Stimulated activated CD4-positive, alpha-beta T cell treated with anti-CD3 and anti-CD28 coated beads, Interleukin-4, amount 100 ng/mL, for 48 hours (primary cell): ENCODE measurements at places on chromosomes 2 and 18.

GRCh38 chr2:198135481-198135934, 331.1 kb downstream of the PLCL1 start:
- no peak for DNase-seq

- DNase-seq: no peak
These were observed 12.8 kb upstream of the HPCAL1 start for GRCh38 chr2:10289891-10290290.

DNA sequence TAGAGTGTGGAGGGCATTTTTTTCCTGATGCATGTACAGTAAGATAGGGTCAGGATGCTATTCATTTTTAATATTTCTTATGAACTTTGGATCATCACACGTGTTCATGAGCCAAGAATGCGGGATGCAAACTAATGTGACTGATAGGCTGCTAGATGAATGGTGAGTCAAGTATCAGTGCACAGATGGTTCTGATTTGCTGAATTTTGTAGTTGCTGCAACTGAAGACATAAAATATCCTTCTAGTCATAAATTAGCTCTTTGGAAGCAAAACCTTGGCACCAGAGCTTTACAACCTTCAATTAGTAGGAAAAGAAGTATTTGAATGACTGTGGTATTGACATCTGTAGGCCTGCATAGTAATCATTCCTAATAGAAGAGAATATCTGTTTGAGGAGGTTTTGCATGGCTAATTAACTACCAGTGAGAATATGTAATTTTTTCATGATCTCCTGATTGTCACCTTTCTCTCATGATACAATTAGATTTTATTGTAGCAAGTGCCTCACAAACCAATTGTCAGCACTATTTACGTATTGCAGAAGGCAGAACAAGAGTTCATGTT, 94.0 kb downstream of the VRK2 start:
- DNase-seq: no peak

- peak; percentile 26 for DNase-seq
These were observed 134.9 kb downstream of the MAP3K20 start for GRCh38 chr2:173210270-173211196.

DNA sequence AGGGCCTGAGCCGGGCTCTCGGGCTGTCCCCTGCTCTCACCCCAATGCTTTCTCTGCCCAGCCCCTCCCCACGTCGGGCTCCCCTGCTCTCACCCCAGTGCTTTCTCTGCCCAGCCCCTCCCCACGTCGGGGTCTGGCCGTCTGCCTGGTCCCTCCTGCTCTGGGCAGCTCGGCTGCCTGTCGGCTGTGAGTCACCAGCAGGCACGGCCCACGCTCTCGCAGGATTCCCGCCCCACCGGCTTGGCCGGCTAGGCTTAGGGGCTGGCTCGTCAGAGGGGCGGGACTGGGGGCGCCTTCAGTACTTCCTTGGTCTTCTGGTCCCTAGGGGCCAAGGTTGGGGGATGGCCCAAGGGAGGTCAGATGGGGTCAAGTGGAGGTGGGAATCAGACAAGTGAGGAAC, 3.3 kb downstream of the BOK start:
- no peak for DNase-seq

GRCh38 chr2:25379535-25379934, 37.8 kb upstream of the DNMT3A start:
- DNase-seq: no peak

DNA sequence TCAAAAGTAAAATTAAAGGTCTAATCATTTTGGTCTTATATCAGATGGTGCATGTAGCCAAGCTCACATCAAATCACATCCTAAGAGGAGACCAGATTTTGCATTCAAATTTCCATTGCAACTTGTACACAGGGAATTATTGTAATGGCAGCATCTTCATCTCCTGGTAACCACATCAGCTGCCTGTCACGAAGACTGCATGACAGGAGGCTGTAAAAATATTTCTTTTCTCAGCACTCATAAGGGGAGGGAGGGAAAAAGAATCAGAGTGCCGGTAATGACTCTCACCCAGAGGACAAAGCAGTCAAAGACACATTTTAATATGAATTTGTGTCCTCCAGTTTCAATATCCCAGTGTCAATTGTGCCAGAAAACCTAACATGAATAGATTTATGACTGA, 216.7 kb downstream of the TMEM163 start:
- DNase-seq: no peak

DNA sequence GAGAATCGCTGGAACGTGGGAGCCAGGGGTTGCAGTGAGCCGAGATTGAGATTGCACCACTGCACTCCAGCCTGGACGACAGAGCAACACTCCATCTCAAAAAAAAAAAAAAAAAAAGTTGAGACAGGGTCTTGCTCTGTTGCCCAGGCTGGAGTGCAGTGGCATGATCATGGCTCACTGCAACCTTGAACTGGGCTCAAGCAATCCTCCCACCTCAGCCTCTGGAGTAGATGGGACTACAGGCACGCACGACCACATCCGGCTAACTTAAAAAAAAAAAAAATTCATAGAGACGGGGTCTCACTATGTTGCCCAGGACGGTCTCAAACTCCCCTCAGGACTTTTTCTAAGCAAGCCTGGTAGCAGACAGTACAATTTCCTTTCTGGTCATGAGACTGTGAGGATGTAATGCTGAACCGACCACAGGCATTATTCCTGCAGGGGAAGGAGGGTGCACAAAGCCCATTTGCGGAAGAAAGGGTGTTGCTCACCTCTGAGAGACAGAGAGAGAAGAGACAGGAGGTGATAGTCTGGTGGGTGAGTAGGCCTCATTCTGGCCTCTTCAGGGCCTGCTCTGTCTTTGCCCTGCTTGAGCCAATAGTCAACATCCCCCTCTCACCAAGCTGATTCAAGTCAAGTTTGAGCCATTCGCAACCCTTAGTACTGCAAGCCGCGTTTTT, 205.3 kb downstream of the ZFP36L2 start:
- no peak for DNase-seq

GRCh38 chr18:76658627-76659026, 163.6 kb upstream of the ZNF516 start:
- DNase-seq: no peak

DNA sequence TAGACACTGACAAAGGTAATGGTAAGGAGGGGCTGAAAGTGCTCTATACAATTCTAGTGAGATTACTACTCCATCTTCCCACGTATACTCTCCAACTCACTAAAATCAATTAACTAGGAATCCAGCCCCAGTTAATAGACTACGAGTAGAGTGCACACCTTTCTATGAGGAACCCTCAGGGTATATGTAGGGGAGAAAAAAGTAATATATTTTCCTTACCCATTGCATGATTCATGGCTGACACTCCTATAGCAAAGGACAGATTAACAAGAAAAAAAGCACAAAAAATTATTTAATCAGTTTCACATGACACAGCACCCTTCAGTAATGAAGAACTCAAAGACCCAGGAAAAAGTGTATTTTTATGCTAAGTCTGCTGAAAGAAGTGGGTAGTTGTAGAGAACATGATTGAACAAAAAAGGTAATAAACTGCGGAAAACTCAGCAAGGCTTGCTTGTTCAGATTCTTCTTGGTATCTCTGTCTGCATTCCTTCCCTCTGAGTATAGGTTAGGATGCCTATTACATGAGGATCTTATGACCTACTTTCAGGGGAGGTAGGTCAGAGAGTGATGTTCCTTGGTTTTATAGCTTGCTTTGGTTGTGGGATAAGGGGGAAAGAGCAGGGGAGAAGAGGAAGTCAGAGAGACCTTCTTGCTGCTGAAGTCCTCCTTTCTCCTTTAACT, 342.0 kb upstream of the DLGAP1 start:
- no peak for DNase-seq

DNA sequence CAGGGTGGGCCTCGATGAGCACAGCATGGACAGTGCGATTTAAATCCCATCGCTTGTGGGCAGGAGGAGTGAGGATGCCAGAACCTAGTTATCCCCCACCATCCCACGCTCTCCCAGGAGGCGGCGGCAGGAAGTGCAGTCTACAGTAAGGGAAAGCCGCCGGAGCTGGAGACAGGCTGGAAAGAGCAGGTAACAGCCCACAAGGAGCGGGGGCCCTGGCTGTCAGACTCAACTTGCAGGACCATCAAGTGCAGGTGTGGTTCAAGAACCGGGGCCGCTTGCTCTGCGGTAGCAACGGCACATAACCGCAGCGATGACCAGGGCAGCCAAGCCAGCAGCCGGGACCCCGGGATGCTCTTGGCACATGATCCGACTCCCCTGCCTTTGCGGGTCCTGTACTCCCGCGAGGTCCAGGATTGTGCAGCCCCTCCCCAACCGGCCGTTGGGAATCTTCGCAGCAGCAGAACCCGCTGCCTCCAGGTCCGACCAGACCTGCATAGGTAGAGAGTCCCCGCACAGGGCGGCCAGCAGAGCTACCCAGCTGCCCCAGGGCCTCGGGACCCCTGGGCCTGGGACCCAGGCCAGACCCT, 82.1 kb downstream of the BIN1 start:
- no peak for DNase-seq

DNA sequence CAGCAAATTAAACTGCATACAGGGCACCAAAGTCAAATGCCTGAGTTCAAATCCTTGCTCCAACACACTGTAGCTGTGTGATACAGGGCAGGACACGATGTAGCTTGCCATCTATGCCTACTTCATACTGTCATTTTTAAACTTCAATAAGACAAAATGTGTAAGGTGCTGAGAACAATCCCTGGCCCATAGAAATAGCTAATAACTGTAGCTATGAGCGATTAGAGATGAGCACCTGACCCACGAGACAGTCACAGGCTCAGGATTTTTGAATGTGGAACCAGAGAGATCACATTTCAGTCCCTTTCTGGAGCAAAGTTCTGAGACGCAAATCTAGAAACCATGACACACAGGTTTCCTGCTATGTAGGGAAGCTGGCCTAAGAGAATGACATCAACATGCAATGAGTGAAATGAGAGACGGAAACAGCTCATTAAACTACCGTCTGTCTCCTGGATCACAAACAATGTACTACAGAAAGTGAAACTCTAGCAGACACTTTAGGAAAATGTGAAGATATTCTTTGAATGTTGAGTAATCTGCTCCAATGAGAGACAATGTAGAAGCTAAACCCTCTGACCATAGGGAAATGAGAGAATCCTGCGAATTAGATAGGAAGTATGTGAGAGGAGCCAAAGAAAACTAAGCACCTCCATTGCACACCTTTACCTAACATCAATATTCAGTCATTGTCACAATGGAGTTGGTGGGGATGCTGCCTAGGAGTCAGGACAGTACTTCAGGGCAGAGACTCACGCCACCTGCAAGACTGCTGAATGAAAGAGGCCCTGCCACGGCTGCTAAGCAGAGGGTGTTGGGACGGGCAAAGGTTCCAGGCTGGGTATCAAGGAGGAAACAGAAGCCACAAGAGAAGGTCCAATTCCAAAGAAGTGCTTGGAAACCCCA, 25.5 kb downstream of the B4GALT6 start:
- no peak for DNase-seq

- DNase-seq: peak; percentile 60
These were observed at the start of gene NMUR1 for GRCh38 chr2:231530099-231531011. TSS of gene NMUR1 (minus strand) at chr2:231530445. CDS start at chr2:231530361, 84 bp downstream.
